GM12892 (cell line): ENCODE measurements at places on chromosomes 12 and 14.

DNA sequence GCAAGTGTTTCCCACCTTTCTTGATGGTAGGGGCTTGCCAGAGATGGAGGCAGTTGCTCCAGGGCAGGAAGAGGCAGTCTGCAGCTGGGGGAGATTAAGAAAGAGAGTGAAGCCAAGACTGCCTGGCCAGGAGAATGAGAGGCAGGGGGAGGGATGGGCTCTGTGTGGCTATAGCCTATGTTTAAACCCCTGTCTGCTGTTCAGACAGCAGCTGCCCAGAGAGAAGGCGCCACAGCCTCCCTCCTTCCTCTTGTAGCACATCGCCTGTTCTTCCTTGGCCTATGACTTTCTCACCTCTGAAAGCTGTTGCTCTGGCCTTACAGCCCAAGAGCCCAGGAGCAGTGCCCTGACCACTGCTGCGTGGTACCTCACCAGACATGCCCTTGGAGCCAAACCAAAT lies 61.7 kb downstream of the EMP1 start:
- no peak for DNase-seq

GRCh38 chr12:82805812-82806497 lies 119.2 kb downstream of the TMTC2 start:
- DNase-seq, result no peak

DNA sequence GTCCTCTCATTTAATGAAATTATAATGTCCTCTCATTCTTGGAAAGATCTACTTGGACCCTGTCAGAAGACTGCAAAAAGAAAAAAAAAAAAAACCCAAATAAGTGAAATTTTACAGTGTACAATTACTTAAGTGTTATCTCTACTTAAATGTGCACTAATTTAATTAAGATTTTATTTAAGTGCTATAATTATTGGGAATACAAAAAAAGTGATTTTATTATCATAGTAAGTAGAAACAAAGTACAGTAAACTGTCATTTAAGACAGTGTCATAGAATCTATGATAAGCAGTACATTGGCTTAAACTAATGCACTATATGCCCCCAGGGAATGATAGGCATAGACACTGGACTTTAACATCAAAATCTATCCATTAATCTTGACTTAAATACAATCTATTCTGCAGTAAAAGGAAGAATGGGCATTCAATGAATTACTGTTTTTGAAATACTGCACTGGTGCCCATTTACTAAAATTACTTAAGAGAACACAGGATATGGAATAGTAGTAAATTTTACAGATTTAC lies 23.3 kb downstream of the INSM2 start:
- no peak for DNase-seq

- no peak for DNase-seq
Measured at GRCh38 chr12:124655048-124655697, 87.8 kb upstream of the NCOR2 start.

DNA sequence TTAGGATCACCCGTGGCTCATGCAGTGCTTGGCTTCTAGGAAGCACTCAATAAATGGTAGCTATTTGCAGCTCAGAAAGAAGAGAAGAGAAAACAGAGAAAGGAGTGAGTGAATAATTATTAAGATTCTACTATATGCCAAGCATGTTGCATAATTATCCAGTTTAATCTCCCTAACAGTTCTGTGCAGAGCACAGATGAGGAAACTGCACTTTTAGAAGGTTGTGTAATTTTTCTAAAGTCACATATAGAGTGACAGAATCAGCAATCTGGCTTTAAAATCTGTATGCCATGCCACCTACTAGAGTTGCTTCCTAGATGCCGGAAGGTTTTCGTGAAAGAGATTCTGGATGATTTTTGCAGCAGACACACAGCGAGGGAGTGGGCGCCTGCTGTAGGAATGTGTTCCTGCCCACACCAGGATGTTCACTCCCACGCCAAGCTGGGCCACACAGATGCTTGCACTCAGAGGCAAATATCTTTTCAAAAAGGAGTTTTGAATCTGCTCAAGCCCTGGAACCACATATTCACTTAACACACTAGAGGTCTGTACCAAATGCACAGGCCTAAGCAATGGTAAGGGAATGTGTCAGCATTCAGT lies 50.2 kb upstream of the SMCO2 start:
- no peak for DNase-seq

GRCh38 chr12:30923057-30923456 lies 3.5 kb upstream of the TSPAN11 start:
- DNase-seq, result no peak

DNA sequence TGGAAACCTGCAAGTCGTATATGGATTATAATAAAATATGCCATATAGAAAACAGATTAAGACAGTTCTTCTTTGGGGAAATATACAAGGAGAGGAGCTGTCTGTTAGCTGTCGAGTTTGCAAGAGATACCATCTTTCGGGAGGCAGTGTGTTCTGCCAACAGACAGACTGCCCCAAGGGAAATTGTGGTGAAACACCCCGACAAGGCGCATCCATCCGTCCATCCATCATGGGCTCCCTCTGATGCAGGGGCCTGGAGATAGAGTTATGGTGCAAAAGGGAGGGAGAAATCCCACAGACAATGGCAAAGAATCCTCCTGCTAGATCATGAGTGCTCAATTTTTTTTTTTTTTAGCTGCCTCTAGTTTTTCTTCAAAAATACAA lies 156.3 kb downstream of the DPF3 start:
- DNase-seq, result no peak

DNA sequence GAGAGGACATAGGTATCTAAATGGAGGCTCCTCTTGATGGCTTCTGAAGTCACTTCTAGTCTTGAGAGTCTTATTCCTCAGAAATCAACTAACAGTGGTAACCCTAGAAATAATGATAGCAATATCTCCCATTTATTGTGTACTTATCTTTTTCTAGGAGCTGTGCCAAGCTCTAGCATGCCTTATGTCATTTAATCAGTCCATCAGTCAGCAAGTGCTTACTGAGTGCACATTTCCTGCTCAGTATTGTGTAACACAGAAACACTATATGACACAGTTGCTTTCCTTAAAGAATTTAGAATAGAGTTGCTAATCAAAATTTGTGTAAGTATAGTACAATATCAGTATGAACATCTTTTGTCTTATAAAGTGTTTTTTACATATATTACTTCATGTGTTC lies 36.6 kb downstream of the KRT76 start:
- no peak for DNase-seq

GRCh38 chr14:63852271-63852816 lies 460 bp upstream of the SYNE2 start:
- DNase-seq, result peak; percentile 29

DNA sequence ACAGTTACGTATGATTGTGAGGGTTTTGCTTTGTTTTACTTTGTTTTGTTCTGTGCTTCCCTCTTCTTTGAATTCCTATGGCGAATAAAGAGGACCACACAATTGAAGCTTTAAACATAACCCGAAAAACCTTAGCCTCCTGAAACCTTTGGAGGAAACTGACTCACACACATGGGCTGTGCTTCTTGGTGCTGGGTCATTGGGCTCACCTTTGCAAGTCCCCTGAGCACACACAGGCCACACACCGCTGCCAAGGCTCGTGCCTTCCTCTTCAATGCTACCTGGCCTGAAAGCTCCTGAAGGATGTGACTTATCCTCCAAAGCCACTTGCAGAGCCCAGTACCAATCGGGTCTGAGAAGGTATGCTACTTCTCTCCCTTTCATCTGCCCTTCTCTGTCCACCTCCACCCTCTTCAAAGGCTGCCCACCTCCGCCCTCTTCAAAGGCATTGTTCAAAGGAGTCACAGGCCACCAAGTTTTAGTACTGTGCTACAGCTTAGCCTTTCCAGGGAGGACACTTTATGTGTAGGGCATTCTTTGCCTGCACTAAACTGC lies 114.6 kb downstream of the FOXN3 start:
- no peak for DNase-seq

- DNase-seq, result no peak
Measured at GRCh38 chr12:40525054-40525453, 167.2 kb upstream of the CNTN1 start.

DNA sequence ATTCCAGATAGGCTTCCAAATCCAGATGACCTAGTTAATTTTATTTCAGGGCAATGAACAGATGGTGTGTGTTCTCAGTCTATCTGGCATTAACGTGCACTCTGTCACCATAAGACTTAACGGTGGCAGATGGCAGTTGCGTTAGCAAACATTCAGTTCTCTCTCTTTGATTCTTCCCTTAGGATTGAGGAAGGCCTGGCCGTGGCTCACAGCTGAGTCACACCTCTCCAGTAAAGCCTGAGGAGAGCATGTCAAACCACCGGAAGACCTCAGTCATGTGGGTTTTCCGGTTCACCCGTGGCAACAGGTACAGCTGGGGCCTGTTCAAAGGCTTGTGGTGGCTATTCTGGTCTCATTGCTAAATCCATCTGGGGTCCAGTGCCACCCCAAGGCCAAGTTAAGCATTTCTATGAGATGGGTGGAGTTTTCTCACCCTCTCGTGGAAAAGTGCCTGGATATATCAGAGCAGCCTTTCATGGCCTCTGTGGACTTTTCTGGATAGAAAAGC lies 545.1 kb upstream of the ATP2B1 start:
- peak; percentile 27 for DNase-seq

- DNase-seq, result no peak
Measured at GRCh38 chr12:22691319-22691718, 66.3 kb downstream of the ETNK1 start.
